RPMI7951 (cell line): ENCODE measurements at places on chromosomes 11 and 22.

DNA sequence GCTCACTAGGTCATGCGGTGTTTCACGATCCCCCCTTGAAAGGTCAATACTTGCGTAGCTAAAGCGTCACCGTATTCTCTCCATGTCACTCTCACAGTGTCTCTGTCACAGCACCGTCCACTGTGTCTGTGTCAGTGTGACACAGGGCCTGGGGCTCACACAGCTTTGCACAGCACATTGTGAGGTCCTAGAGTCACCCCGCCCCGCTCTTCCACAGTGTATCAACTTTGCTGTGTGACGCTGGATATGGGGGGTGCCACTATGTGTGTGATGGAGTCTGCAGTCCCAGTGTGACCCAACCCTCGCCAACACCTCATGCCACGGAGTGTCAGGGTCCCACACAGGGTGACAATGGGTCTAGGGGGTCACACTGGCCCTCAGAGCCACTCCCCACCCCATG, 583 bp downstream of the P4HA3 start:
- no peak for DNase-seq

DNA sequence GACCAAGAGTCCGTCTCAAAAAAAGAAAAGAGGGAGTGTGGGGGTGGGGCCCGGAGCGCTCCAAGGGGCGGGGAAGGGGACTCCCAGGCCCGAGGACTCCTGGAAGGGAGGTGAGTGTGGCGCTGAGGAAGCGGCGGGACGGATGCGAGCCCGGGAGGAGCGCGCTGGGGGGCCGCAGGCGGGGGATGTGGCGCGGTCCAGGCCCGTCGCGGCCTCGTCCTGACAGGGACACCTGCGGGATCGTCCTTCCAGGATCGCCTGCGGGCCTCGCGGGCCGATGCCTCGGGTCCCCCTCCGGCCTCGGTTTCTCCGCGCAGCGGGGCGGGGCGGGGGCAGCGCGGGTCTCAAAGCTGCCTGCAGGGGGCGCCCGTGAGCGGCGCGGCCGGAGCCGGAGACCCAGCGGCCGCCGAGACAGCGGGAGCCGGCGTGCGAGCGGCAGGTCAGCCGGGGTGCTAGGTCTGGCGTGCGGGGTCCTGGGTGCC, 3.8 kb upstream of the ADORA2A start:
- no peak for DNase-seq

DNA sequence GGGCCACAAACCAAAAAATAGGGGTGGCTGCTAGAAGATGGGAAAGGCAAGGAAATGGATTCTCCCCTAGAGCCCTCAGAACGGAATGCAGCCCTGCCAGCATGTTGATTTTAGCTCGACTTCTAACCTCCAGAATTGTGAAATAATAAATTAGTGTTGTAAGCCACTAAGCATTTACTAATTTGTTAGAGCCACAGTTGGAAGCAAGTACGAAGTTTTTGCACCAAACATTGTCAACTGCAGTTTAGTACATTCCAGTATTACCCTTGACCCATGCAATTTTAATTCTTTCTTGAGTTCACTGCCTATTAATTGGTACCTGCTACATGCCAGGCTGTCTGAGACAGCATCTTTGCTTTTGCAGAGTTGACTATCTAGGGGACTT, 32.2 kb downstream of the PARVA start:
- no peak for DNase-seq

GRCh38 chr11:119699227-119699626, 29.8 kb downstream of the NECTIN1 start:
- no peak for DNase-seq
